ENCODE measurements at places on chromosomes 5 and 9.

- DNase-seq = no peak
Measured at GRCh38 chr9:109518621-109519335, 20.7 kb upstream of the PTPN3 start.

- DNase-seq = peak; percentile 61
Measured at GRCh38 chr9:70398145-70398556, 16.3 kb downstream of the KLF9 start.

GRCh38 chr9:108515856-108516255, 339.9 kb downstream of the ACTL7B start:
- DNase-seq = no peak

DNA sequence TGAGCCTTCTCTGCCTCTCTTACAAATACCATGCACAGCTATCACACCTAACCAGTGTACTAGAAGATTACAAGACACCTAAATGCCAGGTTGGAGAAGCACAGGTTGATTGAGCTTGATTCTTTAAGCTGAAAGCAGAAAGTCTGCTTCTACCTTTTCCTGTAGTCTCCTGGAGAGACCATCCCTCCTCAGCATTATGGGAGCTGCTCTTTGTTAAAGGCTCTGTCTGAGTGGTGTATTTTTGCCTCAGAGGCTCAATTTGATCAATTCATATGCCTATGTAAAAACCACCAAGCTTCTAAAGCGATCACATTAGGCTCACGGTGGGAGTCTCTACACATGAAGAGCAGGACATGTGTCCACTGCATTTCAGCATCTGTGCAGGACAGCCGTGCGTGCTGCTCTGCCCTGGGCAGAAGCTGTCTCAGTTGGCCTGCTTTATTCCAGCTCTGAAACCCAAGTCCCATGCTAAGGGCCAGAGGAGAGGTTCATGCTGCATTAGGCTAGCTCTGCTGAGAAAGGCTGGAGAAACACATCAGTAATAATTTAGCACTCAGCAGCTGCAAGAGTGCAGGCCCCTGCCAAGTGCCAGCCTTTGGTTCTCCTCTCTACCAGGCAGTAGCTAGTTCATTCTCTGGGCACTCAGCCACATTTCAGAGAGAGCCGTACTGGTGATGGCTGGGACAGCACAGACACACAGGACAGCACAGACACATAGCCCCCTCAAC, 41.7 kb downstream of the TMEM167A start:
- no peak for DNase-seq

DNA sequence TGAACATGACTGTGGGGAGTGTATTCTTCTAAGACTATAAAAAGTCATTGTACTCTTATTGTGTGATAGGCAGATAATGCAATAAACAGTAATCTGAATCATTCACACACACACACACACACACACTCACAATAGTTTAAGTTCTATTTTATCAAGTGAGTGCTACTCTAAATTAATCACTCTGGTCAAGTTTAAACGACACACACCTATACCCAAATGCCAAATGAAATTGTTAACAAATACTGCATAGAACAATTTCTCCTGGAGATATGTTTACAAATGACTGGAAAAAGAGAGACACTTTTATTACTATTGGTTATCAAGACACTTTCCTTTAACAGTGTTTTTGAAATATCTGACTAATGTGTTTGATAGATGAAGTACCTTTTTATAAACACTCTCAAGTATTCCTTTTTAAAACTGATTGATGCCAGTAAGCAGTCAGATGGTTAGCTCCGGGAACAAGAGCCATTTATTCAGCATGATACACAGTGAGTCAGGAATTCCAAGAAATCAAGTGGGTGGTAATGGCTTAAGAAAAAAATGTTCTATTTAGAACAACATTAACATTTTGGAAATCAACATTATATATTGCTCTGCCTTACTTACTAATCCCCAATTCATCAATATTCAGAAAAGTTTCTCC, 521.6 kb upstream of the ST8SIA4 start:
- DNase-seq = no peak

DNA sequence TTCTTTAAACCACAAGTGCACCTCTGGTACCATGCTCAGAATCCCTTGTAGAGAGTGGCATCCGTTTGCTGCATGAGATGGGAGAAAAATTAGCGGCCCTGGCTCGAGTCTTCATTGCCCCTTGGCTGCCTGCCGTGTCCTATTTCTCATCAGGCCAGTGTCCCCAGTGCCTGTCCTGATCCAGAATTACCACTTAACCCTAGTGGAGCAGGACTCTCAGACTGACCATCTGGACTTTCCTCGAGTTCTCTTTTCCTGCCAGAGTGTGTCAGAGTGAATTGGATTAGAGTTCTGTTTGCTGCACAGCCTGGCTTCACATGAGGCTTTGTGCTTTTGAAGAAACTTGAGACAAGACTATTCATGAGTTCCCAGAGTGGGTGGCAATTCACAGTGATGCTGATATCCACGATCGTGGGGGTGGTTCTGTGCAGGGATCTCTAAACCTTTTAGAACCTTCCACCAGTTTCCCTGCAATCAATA, 92.6 kb downstream of the C9orf152 start:
- no peak for DNase-seq

- DNase-seq = peak; percentile 81
Measured at GRCh38 chr5:173293817-173294672, 34.2 kb downstream of the STC2 start.

DNA sequence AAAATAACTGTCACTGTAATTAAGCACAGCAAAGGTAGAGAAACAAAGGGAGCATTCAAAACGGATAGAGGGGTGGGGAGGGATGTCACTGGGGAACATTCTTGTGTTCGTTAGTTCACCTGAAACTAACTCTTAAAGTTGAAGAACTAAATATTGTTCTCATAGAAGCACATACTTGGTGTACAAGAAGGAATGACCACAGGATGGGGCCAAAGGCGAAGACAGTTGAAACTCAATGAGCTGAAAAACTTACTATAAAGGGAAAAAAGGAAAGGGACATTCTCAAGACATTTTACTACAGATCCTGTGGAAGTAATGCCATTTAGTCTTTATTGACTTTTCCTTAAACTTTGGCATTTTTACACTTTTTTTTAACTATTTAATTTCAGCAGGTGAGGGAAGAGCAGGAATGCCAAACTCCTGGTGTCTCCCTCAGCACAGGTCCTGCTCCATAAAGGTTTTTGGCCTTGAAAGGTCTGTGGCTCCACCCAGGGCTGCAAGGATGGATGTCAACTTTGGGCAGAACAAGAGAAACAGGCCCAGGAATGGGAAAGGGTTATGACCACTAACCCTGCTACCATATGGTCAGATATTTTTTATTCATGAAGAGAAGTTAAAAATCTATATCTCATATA, 197.6 kb upstream of the RASA1 start:
- DNase-seq = peak; percentile 46

- no peak for DNase-seq
Measured at GRCh38 chr5:81336556-81336955, 35.2 kb downstream of the ZCCHC9 start.

GRCh38 chr5:110757118-110757729, 18.4 kb downstream of the SLC25A46 start:
- no peak for DNase-seq

DNA sequence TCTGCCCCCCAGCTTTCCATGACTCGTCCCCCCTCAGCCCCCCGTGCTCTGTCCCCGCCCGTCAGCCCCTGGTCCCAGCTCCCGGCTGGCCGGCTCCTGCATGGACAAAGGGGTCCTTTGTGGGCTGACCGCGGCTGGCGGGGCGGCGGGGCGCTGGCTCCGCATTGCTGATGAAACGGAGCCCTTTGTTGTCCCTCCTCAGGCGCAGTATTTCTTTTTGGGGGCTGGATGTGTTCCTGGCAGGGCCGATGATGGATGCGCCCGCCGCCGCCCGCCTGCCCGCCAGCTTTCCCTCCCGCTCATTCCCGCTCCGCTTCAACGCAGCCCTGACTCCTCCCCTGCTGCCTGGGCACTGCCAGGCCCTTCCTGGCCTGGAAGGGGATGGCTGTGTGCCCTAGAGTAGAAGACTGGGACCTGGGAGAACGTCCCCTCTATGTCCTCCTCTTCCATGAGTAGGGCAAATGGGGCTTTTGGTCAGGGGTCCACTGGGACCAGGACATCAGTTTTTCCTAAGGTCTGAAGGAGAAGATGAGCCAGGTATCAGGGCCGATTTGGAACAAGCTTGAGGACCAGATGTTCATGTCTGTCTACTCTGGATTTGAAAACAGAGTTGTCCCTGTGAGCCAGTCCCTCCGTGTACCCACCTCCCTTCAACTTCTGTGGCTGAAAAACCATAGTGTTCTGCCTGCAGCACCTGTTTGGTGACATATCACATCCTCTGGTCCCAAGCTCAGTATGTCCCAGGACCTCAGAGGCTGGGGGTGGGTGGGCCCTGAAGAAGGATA, 29.0 kb downstream of the CXXC5 start:
- DNase-seq = no peak

- DNase-seq = no peak
Measured at GRCh38 chr5:111851631-111852548, 94.9 kb upstream of the NREP start.

GRCh38 chr9:135813671-135814290, 93.6 kb downstream of the CAMSAP1 start:
- no peak for DNase-seq

- no peak for DNase-seq
Measured at GRCh38 chr5:168015506-168015905, 275.9 kb upstream of the WWC1 start.

- no peak for DNase-seq
Measured at GRCh38 chr5:134714120-134714519, 24.2 kb upstream of the CAMLG start.

GRCh38 chr5:96692441-96692840, 30.3 kb downstream of the CAST start:
- no peak for DNase-seq

DNA sequence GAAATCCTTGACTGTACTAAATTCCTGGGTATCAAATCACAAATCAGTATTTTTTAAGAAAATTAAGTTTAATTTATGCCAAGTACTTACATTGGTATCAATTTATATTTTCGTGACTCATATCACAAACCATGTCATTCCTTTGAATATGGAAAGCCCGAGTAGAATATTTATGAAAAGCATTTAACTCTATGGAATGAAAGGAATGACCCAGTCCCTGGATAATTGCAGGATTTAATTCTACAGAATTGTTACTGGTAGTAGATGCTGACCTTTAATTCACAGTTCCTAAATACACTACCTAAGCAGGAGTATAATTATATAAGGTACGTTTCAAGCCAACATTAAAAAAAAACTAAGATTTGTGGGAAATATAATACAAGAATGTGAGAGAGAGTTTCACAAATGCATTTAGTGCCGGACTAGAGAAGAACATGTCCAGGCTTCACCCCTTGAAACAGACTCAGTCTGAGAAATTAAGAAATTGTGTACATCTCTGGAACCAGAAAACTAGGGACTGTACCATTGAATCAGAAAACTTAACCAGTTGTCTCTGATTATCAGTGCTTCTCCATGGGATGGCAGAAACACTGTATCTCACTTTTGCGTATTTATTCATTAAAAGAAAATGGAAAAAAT, 28.5 kb upstream of the PLPPR1 start:
- no peak for DNase-seq

- no peak for DNase-seq
Measured at GRCh38 chr5:17694914-17695313, 60.7 kb downstream of the TAF11L14 start.

- no peak for DNase-seq
Measured at GRCh38 chr9:34671307-34671706, 8.8 kb upstream of the CCL27 start.

DNA sequence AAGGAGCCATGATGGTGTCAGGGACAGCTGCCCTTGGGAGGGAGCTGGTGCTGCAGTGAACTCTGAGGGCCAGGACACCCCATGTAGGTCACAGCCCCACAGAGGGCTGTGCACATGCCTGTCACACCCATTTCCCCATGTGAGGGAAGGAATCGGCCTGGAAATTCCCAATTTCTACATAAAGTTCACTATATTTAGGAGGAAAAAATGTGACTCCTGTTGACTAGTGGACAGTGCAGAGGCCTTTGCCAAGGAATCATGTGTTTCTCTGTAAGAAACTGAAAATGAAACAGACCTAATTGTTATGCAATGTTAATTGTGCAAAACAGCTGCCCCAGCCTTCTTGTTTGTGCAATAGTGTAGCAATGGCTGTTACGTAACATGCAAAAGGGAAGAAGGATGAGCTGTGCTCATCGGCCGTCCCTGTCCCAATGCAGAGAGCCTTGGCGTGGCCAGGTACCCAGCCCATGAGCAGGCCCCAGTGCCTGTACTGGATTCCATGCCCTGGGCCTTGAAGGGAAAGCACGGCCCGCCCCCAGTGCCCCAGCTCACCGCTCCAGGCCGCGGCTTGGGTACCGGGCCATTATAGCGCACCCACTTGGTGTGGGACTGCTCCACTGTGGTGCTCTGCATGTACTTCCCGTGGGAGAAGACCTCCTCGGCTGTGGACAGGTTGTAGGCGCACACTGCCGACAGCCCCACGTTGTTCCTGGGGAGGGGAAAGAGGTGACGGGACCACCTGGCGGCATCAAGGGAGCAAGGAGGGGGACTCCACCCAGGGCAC, 70.0 kb downstream of the SECISBP2 start:
- no peak for DNase-seq

DNA sequence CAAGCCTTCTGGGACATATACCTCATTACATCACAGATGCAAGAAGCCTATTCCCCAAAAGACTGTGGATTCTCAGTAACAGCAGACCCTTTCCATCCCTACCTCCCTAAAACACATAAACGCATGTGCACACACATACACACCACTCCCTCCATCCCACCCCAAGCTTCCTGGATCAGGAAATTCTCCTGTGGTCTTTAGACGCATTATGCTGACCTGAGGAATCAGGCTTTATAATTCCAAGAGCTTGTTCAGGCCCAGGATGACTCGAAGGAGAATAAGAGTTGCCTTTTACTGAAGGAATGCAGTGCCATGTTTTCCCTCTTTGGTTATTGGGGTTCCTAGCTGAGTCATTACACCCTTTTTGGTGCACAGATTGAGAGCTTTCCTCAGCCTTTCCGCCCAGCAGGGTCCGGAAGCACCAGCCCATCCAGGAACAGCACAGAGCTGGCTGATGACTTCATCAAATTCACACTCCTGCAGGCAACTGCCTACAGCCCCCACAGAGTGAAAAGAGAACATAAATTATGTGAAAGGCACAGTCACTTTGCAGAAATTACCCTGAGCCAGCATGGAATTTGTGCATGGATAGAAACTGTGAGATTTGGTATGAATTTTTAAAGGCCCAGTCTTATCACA, 385.0 kb upstream of the TRPC7 start:
- no peak for DNase-seq

GRCh38 chr9:20333991-20334390, 288.3 kb downstream of the MLLT3 start:
- no peak for DNase-seq

DNA sequence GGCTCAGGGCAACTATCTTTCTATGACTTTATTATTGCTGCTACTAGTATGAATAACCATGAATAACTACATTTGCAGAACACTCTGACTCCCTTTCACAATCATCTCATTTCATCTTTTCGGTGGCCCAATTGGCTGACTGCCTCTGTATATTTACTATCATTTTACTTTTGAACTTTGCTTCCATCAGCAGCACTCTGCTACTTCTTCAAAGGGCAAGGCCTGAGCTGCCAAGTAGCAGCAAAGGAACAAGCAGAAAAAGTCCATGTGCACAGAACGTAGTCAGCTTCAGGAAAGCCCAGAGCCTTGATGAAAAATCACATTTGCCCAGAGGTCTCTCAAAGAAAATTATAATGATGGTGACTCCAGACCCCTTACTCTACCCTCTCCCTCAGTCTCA, 214.5 kb upstream of the PUM3 start:
- DNase-seq = no peak

GRCh38 chr9:135858491-135859185, 48.7 kb downstream of the CAMSAP1 start:
- no peak for DNase-seq
